ENCODE measurements at places on chromosomes 7 and 10.

DNA sequence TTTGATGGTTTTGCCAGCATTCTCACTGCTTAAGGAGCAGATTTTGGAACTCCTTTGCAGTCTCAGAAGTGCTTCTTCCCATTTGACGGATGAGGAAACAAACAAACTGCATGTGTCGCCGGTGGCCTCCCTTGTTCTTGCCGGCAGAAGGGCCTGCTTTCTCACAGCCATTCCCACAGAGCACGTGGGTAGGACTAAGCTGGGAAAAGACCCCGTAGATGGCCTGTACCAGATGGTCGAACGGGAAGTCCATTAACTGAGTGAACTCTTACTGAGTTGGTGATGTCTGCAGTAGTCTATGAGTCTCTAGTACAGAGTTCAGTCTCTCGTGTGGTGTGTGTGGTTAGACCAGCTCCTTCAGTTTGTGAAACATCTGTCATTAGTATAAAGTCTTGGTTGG is 131.9 kb downstream of the TRRAP start:
- no peak for DNase-seq

DNA sequence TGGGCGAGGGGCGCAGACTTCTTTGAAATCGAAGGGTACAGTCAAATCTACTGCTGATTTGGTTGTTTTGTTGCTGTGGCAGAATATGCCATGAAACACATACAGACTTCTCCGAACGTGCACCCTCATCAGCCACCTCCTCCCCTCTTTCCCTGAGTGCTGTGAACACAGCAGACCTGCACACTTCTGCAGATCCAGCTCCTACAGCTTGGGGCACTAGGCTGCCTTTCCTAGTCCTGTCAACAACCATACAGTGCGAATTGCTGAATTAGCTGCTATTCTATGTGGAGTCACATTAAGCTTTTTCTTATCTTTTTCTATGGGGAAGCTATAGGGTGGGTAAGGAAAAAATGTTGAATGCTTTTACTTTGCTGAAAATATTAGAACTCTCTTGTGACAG is 57.5 kb downstream of the COL17A1 start:
- no peak for DNase-seq

DNA sequence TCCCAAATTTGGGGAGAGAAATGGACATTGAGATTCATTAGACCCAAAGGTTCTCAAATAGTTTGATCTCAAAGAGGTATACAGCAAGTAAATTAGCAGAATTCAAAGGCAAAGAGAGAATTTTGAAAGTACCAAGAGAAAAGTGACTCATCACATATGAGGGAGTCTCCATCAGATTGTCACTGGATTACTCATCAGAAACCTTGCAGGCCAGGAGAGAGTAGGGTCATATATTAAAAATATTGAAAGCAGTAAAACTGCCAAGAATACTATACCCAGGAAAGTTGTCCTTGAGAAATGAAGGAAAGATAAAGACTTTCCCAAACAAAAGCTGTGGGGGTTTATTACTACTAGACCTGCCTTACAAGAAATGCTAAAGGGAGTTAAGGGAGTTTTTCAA is 140.6 kb downstream of the TMEM168 start:
- DNase-seq: no peak

DNA sequence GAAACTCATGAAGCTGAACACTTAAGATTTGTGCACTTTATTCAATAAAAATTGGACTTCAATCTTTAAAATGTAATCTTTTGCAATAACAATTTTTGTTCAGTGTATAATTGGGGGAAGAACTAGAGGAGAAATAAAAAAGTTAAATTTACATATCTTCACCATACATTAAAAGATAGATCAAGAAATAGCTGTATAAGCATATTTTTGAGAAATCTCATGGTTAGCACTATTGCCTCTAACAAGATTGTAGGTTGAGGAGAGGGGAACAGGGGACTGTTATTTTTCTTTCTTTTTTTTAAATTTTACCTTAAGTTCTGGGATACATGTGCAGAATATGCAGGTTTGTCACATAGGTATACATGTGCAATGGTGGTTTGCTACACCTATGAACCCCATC is 5.3 kb downstream of the AMPH start:
- DNase-seq: no peak

DNA sequence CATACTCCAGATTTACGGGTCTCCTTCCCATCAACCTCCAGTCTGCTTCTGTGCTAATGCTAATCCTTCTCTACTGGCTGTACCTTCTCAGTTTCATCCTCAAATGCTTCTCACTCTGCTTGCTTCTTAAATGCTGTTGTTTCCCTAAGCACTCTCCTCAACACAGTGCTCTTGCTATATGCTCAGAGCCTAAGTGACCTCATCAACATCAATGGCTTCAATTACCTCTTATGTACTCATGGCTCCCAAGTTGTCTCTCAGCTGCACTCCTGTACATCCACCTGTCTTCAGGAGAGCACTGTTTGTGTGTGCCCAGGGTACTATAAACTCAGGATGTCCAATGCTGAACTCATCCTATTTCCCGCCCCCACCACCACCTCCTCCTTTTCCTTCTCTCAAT is 22.5 kb downstream of the ELAPOR2 start:
- DNase-seq: no peak

DNA sequence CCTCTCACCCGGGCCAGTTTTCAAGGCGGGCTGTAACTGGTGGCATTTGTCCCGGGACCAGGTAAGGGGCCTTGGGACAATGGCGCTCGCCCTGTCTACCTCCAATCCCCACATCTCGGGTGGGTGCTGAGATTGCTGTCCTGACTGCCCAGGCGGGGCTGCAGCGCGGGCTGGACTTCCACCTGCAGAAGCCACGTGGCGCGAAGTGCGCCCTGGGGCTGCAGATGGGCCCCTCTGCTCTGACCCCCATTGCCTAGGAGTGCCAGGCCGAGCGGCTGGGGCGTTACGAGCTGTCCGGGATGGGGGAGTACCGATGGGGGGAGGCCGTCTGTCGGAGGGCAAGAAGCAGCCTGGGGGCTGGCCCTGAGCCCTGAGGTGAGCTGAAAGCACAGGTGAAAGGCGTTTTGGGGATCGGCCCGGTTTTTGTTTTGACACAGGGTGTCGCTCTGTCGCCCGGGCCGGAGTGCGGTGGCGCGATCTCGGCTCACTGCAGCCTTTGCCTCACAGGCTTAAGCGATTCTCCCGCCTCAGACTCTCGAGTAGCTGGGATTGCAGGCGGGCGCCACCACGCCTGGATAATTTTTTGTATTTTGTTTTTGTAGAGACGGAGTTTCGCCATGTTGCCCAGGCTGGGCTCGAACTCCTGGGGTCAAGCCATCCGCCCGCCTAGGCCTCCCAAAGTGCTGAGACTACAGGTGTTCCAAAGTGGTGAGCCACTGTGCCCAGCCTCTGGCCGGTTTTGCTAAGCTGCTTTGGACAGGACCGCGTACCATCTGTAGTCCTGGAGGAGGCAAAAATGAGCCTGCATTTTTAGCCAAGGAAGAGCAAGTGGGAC is at the start of gene SFXN2:
Gene SFXN2, plus strand, starts transcription at position 16 of the 835 bp plus-strand sequence. CDS start 12,001 bp downstream, outside the sequence.
- no peak for DNase-seq

- no peak for DNase-seq
Measured at GRCh38 chr10:2754943-2755342, 312.4 kb upstream of the PFKP start.

GRCh38 chr7:25256333-25256819 is 28.1 kb upstream of the NPVF start:
- DNase-seq: no peak

DNA sequence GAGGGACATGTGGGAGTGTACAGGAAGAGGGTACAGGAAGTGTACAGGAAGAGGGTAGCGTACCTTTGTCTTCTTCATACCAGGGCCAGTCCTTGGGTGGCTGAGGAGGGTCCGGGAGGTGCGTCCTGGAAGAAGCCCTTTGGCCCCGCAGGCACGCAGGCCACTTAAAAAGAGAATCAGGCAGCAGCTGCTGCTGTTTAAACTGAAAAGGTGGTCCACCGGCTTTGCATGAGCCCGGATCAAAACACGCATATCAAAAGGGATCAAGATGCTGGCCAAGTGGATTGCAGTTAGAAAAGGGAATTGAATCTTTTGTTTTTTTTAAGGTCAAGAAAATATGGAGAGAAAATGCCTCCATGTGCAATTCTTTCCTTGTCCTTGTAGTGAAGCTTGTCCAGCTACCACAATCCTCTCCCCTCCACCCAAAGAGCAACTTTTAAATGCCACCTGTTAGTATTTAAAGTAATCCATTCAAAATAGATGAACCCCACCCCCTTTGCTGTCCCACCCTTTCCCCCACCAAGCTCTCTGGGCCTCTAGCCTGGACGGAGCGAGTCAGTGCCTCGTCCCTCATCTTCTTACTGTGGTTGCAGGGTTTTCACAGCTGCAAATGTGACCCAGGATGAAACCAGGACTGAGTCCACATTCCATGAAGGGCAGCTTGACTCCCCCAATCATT is 142.8 kb downstream of the GLCCI1 start:
- no peak for DNase-seq

GRCh38 chr10:70679498-70679897 is 7.2 kb downstream of the ADAMTS14 start:
- peak; percentile 58 for DNase-seq

DNA sequence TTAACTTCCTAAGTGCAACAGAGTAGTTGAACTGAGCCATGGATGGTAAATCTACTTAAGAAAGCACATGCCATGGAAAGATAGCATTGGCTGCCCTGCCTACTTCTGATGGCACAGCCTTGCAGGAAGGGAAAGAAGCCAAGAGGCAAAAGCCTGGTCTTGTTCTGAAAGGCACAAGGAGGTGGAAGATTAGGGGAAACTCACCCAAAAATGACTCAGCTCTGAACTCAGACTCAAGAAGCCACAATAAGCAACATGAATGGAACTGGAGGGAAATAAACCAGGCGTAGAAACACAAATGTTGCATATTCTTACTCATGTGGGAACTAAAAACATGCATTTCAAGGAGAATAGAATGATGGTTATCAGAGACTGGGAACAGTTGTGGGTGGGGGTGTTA is 20.8 kb upstream of the ALOX5 start:
- DNase-seq: no peak

GRCh38 chr7:44206008-44206407 is 5.2 kb downstream of the YKT6 start:
- DNase-seq: no peak

DNA sequence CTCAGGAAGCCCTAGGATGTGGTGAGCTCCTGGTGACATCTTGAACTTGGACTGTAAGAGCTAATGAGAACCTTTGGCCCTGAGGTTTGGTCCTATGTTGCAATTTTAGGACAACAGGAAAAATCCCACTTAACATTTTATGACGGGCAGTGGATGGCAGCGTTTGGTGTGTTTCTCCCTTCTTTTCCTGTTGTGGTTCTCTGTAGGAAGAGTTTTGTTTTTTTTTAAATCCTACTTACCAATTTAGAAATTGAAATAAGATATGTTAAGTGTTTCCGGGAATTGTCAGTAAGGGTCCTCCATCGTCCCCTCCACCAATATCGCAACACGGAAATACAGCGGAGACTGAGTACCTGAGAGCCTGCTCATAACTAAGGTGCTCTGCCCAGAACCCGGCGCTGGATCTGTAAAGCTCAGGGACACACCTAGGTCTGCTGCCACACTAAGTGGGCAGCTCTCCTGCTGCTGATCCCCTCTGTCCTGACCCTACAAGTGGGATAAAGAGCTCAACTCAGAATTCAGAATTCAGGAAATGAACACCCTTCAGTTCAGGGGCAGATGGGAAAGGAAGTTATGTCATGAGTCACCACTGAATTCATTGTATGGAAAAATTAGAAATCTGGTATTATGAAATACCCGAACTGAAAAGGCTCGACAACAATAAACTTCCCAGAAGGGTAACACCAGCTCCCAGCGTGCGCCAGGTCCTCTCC is 9.1 kb upstream of the PROSER2 start:
- DNase-seq: no peak

- no peak for DNase-seq
Measured at GRCh38 chr7:150746921-150747320, 9.7 kb downstream of the GIMAP5 start.

DNA sequence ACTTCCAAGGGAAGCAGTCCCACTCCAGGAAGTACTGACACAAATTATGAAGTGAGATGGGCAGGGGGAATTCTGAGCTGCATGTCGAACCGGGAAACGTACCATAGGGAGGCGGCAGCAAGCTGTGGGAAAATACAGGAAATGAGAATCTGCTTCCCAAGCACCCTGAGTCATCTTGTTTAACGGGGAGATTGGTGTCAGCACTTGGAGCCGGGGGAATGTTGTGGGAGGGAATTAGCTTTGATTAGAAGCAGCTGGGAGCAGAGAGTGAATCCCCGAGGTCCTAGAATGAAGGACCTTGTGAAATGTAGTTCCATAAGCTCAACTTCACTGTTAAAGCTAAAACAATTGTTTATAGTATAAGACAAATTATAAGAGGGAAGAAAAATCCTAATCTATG is 141.4 kb upstream of the PRKCQ start:
- peak; percentile 39 for DNase-seq

GRCh38 chr7:34087892-34088891 is 182.9 kb downstream of the BMPER start:
- no peak for DNase-seq

DNA sequence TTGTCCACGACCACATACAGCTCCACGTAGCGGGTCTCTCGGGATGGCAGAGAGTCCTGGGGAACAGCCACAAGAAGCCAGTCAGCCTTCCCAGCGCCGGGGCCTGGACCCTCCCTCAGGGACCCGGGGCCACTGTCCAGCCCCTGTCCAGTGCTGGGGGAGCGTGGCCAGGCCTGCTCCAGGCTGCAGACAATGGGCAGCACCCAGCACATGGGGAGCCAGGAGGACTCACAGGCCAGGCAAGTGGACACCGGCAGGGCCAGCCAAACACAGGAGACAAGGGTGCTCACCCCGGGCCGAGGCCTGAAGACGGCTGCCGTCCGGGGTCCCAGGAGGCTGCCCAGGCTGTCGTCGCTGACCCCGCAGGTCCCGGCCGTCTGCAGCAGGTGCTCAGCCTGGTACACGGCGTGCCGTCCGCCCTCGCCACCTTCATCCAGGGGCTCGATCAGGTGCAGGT is 3.7 kb downstream of the ADAM8 start:
- no peak for DNase-seq

DNA sequence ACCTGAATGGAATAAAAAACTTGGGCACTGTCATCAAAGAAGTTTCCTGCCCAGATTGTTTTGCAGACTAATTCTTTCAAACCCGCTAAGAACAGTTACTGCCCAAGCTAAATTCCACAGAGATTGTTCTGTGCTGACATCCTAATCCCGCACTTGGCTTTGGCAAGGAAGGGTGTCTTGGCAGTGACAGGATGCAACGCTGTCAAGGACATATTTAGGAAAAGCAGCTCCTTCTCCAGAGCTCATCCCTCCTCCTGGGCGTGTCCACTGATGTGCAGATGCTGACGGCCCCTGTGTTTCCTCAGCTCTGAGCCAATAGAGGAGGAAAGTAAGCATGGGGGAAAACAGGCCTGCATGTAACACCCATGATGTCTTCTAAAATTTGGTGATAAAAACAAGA is 74.2 kb downstream of the EEPD1 start:
- peak; percentile 47 for DNase-seq

DNA sequence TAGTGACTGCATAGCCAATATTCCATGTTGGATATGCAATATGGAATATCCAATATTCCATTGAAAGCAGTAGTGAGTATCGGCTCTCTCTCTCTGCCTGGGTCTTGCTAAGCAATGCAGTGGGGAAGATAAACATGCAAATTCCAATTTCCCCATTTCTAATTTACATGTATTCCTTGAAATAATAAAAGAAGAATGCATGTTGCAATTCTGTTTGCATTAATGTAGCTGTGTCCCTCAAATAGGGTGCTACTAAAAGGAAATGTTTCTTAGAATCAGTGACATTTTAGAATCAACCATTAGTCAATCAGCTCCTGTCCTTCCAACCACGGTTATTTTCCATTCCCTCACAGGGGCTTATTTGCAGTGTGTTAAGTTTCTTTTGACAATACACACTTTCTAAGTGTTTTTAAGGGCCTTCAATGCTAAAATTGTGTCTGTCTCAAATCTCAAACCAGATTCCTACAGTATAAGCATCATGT is 46.7 kb downstream of the AFAP1L2 start:
- no peak for DNase-seq
